ENCODE measurements at places on chromosomes 3 and 15. TPM values are rescaled to one million over a fixed set of nuclear protein-coding genes. Genes with fewer than 3 reads are reported as not detected.

Gene ATP13A4
- total RNA-seq: 10.2 TPM

DNA sequence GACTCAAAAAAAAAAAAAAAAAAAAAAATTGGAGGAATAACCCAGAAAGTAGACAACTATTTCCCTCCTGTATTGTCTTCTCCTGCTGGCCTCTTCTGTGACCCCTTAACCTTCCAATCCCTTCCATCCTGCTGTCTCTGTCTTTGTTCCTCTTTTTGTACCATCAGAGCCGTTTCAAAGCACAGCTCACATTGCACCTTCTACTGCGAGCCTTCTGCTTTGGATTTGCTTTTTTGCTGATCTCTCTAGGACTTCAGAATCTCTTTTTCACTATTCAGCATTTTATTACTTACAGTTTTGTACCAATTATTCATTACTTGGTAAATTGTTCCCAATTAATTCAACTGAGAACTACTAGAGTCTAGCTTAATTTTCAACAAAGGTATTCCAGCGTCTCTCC lies 284.0 kb upstream of the TBL1XR1 start:
- H3K4me3 ChIP-seq: no peak overlapping the region
- DNase-seq: no peak
- no peaks in the 10 kb centered on the region for H3K27me3 ChIP-seq
- H3K36me3 ChIP-seq: peaks cover 8% of the 10 kb centered on the region
- no peak overlapping the region for H3K27ac ChIP-seq
- H3K4me1 ChIP-seq: peaks cover 41% of the 10 kb centered on the region

Gene NR1I2
- 1.4 TPM for total RNA-seq

- peaks cover 3% of the 10 kb centered on the region for H3K36me3 ChIP-seq
- H3K4me3 ChIP-seq: no peak overlapping the region
- peaks cover 68% of the 10 kb centered on the region for H3K27me3 ChIP-seq
- peaks cover 4% of the 10 kb centered on the region for H3K4me1 ChIP-seq
Measured at GRCh38 chr3:134809427-134810051, 14.5 kb downstream of the EPHB1 start.

GRCh38 chr15:77821188-77821958 lies 188.7 kb upstream of the LINGO1 start:
- peaks cover 57% of the 10 kb centered on the region for H3K27me3 ChIP-seq
- H3K36me3 ChIP-seq: no peaks in the 10 kb centered on the region
- no peak for DNase-seq
- H3K27ac ChIP-seq: peak overlapping the region; percentile 46

- no peaks in the 10 kb centered on the region for H3K27me3 ChIP-seq
- no peak overlapping the region for H3K27ac ChIP-seq
- no peak overlapping the region for H3K4me3 ChIP-seq
- H3K36me3 ChIP-seq: peaks cover 3% of the 10 kb centered on the region
- no peak for DNase-seq
Measured at GRCh38 chr3:28334552-28334951, 14.0 kb upstream of the ZCWPW2 start.

Gene MKRN3
- total RNA-seq: not detected

Gene EPHB3
- 65.0 TPM for total RNA-seq

GRCh38 chr15:35722501-35722900 lies 176.5 kb upstream of the DPH6 start:
- H3K36me3 ChIP-seq: no peaks in the 10 kb centered on the region
- H3K4me1 ChIP-seq: peaks cover 14% of the 10 kb centered on the region
- no peaks in the 10 kb centered on the region for H3K27me3 ChIP-seq
- no peak overlapping the region for H3K27ac ChIP-seq
- no peak overlapping the region for H3K4me3 ChIP-seq
- DNase-seq: no peak

Gene CGNL1
- total RNA-seq: 11.8 TPM

Gene TLE3
- total RNA-seq: 185 TPM

DNA sequence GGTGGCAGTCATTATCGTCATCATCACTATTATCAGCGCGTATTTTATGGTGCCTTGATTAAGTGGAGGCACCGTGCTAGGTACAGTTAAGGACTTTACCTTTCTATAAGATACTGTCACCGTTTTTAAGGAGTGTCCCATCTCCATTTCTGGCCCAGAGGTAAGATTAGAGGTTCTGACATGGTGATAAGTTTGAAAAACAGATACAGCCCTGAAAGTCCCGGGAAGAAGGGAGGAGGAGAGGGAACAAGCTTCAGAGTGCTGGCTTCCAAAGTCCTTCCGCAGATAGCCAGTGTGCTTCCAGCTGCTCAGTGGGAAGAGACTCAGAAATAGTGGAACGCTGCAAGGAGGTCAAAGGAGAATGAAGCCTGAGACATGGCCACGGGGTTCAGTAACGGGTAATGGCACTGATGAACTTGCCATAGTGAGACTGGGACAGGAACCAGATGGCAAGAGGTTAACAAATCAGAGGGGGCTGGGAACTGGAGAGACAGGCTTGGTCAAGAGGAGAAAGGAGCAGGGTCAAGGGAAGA lies 9.1 kb upstream of the TM4SF4 start:
- peaks cover 8% of the 10 kb centered on the region for H3K4me1 ChIP-seq
- no peak for DNase-seq
- H3K4me3 ChIP-seq: no peak overlapping the region
- no peak overlapping the region for H3K27ac ChIP-seq

Gene DHX36
- total RNA-seq: 59.7 TPM

- no peak for DNase-seq
- H3K36me3 ChIP-seq: no peaks in the 10 kb centered on the region
- peaks cover 6% of the 10 kb centered on the region for H3K27me3 ChIP-seq
- no peak overlapping the region for H3K27ac ChIP-seq
- H3K4me3 ChIP-seq: no peak overlapping the region
Measured at GRCh38 chr3:452221-452620, 255.7 kb downstream of the CHL1 start.

DNA sequence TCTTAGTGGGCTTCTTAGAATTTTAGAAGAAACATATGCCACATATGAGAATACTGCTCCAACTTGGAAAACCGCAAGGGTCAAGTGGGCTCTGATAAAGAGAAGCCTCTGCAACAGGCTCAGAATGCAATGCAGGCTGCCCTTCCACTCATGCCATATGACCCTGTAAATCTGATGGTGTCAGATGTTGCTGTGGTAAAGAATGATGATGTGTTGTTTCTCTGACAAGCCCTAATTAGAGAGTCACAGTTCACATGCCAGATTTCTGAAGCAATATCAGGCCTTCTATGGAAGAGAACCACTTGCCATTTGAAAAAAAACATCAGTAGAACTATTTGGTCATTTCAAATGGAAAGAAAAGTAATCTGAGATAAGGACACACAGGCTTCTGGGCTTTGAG lies 749.6 kb downstream of the AGBL1 start:
- peaks cover 3% of the 10 kb centered on the region for H3K4me1 ChIP-seq
- no peak overlapping the region for H3K27ac ChIP-seq
- H3K4me3 ChIP-seq: no peak overlapping the region

DNA sequence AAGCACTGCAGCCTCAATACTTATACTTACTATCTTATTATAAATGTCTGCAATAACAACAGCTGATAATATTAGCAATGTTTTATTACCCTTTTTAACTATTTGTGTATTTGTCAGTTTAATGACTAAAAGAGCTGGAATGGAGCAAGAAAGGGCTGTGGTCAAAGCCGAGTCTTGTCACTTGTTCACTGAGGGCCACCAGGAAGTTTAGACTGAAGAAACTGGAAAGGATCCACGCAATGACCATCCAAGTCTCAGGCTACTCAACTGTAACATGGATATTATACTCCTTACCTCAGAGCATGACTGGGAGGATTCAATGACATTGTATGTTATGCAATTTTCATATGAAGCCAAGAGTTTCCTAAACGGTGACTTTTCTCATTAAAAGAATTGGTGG lies 90.4 kb downstream of the TJP1 start:
- H3K4me1 ChIP-seq: peaks cover 7% of the 10 kb centered on the region
- no peak overlapping the region for H3K4me3 ChIP-seq
- H3K27me3 ChIP-seq: no peaks in the 10 kb centered on the region
- no peak for DNase-seq

DNA sequence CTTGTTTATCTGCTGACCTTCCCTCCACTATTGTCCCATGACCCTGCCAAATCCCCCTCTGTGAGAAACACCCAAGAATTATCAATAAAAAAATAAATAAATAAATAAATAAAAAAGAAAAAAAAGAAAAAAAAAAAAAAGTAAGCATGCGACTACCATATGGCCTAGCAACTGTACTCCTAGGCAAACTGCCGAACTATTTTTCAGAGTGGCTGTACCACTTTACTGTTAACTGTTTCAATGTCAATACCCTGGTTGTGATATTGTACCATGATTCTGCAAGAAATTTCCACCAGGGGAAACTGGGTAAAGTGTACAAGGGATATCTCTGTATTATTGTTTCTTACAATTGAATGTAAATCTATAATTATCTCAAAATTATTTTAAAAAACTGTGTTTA lies 41.3 kb upstream of the MAP4 start:
- no peaks in the 10 kb centered on the region for H3K27me3 ChIP-seq
- H3K36me3 ChIP-seq: peaks cover 11% of the 10 kb centered on the region
- no peak overlapping the region for H3K27ac ChIP-seq
- H3K4me3 ChIP-seq: no peak overlapping the region

DNA sequence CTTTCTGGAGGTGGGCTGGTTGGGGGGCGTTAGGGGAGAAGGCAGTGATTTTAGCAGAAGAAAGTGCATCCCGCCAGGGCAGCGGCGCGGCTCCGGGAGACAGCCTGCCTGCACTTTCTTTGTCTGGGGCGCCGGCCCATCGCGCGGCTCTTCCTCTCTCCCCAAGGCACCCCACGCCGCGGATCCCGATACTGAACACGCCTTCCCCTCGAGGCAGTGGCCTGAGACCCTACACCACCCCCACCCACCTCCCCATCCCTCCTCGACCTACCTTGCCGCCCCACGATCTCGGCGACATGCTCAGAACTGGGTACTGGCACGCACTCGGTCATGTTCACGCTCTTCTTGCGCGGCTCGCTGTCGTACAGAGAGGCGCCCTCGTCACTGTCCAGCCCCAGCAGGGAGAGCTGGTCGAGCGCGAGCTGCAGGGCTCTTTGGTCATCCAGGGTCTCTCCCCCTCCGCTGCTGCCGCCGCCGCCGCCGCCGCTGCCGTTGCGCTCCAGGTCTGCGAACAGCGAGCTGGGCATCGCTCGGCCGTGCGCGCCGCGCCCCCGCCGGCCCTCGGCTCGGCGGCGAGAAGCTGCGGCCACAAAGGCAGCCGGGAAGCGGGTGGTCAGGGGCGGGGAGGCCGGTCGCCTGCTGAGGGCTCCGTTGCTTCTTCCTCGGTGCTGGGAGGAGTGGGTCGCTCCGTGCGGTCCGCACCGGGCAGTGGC lies 483 bp downstream of the MEX3B start:
- peak overlapping the region; percentile 87 for H3K27ac ChIP-seq
- peaks cover 24% of the 10 kb centered on the region for H3K4me1 ChIP-seq
- no peak for DNase-seq
- H3K27me3 ChIP-seq: peaks cover 24% of the 10 kb centered on the region
- H3K36me3 ChIP-seq: peaks cover 14% of the 10 kb centered on the region

- no peak for DNase-seq
- H3K36me3 ChIP-seq: no peaks in the 10 kb centered on the region
- H3K4me3 ChIP-seq: no peak overlapping the region
- H3K27me3 ChIP-seq: peaks cover 2% of the 10 kb centered on the region
Measured at GRCh38 chr3:167887096-167887495, 151.6 kb downstream of the SERPINI1 start.

Gene MBD4
- total RNA-seq: 28.6 TPM

GRCh38 chr3:66418475-66418931 lies 82.3 kb downstream of the LRIG1 start:
- H3K4me1 ChIP-seq: peaks cover 12% of the 10 kb centered on the region
- H3K27me3 ChIP-seq: no peaks in the 10 kb centered on the region
- no peak for DNase-seq
- H3K4me3 ChIP-seq: no peak overlapping the region
